Upper lobe of right lung (tissue), 1 donor: ENCODE measurements at places on chromosomes 4 and X. TPM values are rescaled to one million over a fixed set of nuclear protein-coding genes. Genes with fewer than 3 reads are reported as not detected.

DNA sequence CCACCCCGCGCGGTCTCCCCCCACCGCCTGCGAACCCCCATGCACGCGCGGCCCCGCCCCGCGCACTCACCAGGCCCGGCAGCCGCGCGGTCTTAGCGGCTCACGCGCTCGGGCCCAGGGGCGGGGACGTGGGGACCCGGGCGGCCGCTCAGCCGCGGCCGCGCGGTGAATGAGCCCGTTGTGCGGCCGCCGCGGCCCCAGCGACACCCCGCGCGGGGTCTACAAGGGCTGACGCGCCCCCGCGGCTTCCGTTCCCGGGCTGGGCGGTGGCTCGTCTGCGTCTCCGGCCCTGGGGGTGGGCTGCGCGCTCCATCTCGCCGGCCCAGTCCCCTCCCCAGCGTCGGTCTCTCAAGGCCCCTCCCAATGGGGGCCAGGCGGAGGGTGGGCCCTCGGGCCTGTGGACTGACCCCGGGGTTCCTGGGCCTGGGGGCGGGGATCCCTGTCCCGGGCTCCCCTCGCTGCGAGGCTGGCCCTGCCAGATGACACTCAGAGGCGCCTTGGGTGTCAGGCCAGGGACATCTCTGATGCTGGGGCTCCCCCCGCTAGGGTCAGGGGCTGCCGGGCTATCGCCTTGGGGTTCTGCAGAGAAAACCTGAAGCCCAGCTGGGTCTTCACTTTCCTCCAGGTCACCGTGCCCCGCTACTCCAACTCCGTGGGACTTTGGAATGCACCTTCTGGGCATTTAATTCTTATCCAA lies 4.3 kb upstream of the SLC26A1 start:
- no peak for DNase-seq
- no peaks in the 10 kb centered on the region for H3K36me3 ChIP-seq
- H3K4me3 ChIP-seq: no peak overlapping the region
- H3K27ac ChIP-seq: no peak overlapping the region

DNA sequence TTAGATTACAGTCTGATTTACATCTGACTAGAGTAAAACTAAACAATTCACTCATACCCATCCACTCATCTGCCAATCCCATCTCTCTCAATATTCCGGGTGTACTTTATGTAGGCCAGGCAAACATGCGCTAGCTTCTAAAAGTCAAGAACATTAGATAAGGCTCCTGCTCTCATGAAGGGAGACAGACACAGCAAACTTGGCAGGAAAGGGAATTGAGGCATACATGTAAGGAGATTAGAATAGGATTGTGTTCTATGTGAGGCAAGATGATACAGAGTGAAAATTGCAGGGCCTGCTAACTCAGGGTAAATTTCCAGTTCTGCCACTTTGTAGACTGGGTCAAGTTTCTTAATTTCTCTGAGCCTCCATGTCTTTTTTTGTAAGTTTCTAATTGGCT lies 135.8 kb downstream of the CDS1 start:
- no peaks in the 10 kb centered on the region for H3K27me3 ChIP-seq
- no peak for DNase-seq
- no peaks in the 10 kb centered on the region for H3K4me1 ChIP-seq
- no peak overlapping the region for H3K27ac ChIP-seq

GRCh38 chr4:48103483-48104139 lies 30.4 kb downstream of the TXK start:
- no peaks in the 10 kb centered on the region for H3K4me1 ChIP-seq
- H3K27me3 ChIP-seq: no peaks in the 10 kb centered on the region
- H3K36me3 ChIP-seq: no peaks in the 10 kb centered on the region
- no peak overlapping the region for H3K27ac ChIP-seq
- DNase-seq: no peak

DNA sequence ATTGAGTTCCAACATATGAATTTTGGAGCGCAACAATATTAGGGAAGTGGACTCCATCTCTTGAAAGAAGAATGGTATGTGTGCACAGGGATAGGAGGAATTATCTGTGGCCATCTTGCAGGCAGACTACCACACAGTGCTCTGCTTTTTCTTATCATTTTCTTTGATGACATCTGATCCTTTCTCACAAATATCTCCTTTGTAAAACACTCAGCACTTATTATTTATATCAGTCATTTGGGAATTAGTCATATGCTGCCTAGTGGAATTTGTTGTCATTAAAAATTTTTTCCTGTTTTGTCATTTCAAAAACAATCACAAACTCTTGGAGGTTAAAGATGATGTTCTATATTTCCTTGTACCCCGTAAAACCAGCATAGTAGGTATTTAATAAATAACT lies 444.3 kb upstream of the ATOH1 start:
- DNase-seq: no peak
- no peak overlapping the region for H3K27ac ChIP-seq

Gene MSMO1
- total RNA-seq: 213 TPM

DNA sequence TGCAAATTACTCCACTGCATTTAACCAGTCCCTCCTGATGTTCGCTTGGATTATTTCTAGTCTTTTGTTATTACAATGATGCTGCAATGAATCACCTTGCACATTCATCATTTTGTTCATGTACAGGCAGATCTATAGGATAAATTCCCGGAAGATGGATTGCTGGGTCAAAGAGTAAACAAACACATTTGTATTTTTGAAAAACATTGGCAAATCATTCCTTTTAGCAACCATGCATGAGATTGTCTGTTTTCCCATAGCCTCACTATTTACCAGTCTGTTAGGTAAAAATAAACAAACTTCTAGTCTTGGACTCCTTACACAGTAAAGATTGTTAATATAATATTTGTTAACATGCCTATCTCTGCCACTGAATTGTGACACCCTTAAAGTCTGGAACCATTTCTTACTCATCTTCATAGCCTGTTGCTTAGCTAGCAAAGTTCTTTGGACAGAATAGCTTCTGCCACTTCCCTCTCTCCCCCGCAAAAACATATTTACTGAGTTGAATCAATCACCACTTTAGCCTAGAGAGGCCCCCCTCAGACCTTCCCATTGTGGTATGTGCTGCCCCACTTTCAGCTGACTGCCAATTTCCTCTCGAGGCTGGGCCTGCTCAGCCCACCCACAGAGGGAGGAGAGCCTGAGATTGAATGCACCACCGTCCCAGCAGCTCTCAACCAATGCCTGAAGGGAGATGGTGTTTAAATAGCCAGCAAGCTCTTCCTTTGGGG lies 108.4 kb upstream of the ATXN3L start:
- H3K4me3 ChIP-seq: no peak overlapping the region
- no peak for DNase-seq
- no peak overlapping the region for H3K27ac ChIP-seq
- no peaks in the 10 kb centered on the region for H3K36me3 ChIP-seq

GRCh38 chr4:86386817-86387415 lies 27.1 kb upstream of the MAPK10 start:
- no peaks in the 10 kb centered on the region for H3K36me3 ChIP-seq
- H3K4me3 ChIP-seq: no peak overlapping the region
- no peaks in the 10 kb centered on the region for H3K27me3 ChIP-seq
- DNase-seq: no peak
- no peaks in the 10 kb centered on the region for H3K4me1 ChIP-seq

Gene ASB5
- not detected for total RNA-seq

- no peak overlapping the region for H3K27ac ChIP-seq
- H3K36me3 ChIP-seq: peaks cover 20% of the 10 kb centered on the region
- H3K4me3 ChIP-seq: no peak overlapping the region
- no peaks in the 10 kb centered on the region for H3K4me1 ChIP-seq
- H3K27me3 ChIP-seq: no peaks in the 10 kb centered on the region
Observed at GRCh38 chr4:185358959-185359358, 36.8 kb downstream of the LRP2BP start.

DNA sequence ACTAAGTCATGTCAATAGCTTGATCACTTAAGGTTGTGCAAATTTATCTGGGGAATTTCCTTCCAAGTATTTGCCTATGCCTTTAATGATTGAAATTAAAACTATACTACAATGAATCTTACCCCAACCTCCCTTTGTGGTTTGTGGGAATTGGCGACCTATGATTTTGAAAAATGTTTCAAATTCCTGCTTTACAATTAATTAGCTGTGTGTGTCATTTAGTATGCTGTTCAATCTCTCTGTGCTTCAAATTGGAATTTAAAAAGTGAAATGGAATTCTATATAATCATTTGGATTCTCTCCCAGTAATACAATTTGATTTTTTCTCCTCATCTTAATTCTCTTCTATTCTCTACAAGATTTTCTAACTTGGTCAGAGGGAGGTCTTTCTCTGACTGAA lies 2319.5 kb downstream of the ARAP2 start:
- H3K4me1 ChIP-seq: no peaks in the 10 kb centered on the region
- H3K27me3 ChIP-seq: no peaks in the 10 kb centered on the region
- no peak overlapping the region for H3K4me3 ChIP-seq
- H3K36me3 ChIP-seq: no peaks in the 10 kb centered on the region
- H3K27ac ChIP-seq: no peak overlapping the region
- no peak for DNase-seq

DNA sequence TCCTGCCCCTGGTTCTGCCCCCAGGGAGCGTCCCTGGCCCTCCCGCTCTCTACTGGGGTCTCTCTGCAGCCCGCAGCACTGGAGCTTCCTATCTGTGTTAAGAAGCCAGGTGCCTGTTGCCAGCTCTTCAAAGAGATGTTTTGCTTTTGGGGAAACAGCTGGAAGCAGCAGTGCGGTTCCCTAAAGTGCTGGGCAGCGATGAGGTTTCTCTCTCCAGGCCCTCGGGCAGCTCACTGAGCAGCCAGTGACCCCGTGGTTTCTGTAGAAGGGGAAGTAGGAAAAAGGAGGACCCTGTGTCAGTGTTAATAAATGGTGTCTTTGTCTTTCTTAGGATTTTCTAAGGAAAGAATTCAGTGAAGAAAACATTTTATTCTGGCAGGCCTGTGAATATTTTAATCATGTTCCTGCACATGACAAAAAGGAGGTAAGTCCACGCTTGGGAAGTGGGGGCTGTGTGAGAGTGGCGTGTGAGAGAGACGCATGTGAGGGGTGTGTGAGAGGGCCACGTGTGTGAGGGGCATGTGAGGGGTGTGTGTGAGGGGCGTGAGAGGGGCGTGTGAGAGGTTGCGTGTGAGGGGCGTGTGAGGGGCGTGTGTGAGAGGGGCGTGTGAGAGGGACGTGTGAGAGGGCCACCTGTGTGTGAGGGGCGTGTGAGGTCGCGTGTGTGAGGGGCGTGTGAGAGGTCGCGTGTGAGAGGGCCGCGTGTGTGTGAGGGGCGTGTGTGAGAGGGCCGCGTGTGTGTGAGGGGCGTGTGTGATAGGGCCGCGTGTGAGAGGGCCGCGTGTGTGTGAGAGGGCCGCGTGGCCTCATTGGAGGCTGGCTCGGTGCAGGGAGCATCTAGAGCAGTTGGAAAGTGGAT lies 27.1 kb upstream of the HGFAC start:
- peaks cover 4% of the 10 kb centered on the region for H3K4me1 ChIP-seq
- H3K4me3 ChIP-seq: no peak overlapping the region
- H3K27ac ChIP-seq: no peak overlapping the region
- H3K27me3 ChIP-seq: no peaks in the 10 kb centered on the region

- H3K27me3 ChIP-seq: no peaks in the 10 kb centered on the region
- no peaks in the 10 kb centered on the region for H3K36me3 ChIP-seq
- no peak for DNase-seq
- H3K4me1 ChIP-seq: no peaks in the 10 kb centered on the region
Observed at GRCh38 chr4:30828264-30828926, 108.2 kb downstream of the PCDH7 start.

GRCh38 chr4:142556570-142557238 lies 289.4 kb downstream of the INPP4B start:
- H3K36me3 ChIP-seq: no peaks in the 10 kb centered on the region
- H3K4me3 ChIP-seq: no peak overlapping the region
- H3K4me1 ChIP-seq: peaks cover 6% of the 10 kb centered on the region
- no peaks in the 10 kb centered on the region for H3K27me3 ChIP-seq

Gene HHIP
- total RNA-seq: 247 TPM

- H3K36me3 ChIP-seq: peaks cover 27% of the 10 kb centered on the region
- no peak overlapping the region for H3K4me3 ChIP-seq
- H3K27me3 ChIP-seq: no peaks in the 10 kb centered on the region
- H3K4me1 ChIP-seq: peaks cover 12% of the 10 kb centered on the region
- no peak overlapping the region for H3K27ac ChIP-seq
Observed at GRCh38 chr4:6576512-6576911, 1.5 kb downstream of the MAN2B2 start.

Gene ARHGAP10
- 26.9 TPM for total RNA-seq

GRCh38 chrX:14591976-14592375 lies 62.6 kb downstream of the GLRA2 start:
- no peaks in the 10 kb centered on the region for H3K36me3 ChIP-seq
- no peak for DNase-seq
- H3K4me3 ChIP-seq: no peak overlapping the region
- no peaks in the 10 kb centered on the region for H3K27me3 ChIP-seq
- H3K27ac ChIP-seq: no peak overlapping the region
- H3K4me1 ChIP-seq: no peaks in the 10 kb centered on the region

- H3K27ac ChIP-seq: no peak overlapping the region
- no peaks in the 10 kb centered on the region for H3K4me1 ChIP-seq
- no peak overlapping the region for H3K4me3 ChIP-seq
- DNase-seq: no peak
- no peaks in the 10 kb centered on the region for H3K36me3 ChIP-seq
- H3K27me3 ChIP-seq: no peaks in the 10 kb centered on the region
Observed at GRCh38 chr4:161314371-161314770, 849.4 kb downstream of the FSTL5 start.

GRCh38 chr4:17583941-17584340 lies 6.9 kb downstream of the LAP3 start:
- H3K36me3 ChIP-seq: peaks cover 81% of the 10 kb centered on the region
- no peak overlapping the region for H3K27ac ChIP-seq
- no peak for DNase-seq
- H3K27me3 ChIP-seq: no peaks in the 10 kb centered on the region
- no peak overlapping the region for H3K4me3 ChIP-seq

DNA sequence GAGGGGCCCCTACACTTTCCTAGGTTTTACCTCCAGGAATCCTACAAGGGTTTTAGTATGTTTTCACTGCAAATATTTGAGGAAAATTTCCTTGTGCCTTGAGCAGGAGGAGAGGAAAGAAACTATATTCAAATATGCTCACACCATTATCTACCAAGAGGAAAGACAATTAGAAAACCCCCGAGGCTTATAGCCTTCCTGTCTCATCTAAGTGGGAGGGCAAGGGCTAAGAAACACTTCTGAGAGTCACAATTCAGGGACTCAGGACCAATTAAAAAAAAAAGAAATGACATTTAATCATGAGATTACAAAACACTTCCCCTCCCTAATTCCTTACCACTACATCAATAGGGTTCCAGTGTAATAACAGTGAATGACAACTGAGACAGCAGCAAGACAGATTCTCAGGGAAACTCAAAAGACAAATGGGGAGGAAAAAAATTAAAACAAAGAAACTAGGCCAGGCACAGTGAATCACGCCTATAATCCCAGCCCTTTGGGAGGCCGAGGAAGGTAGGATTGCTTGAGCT lies 45.6 kb downstream of the ATRX start:
- no peaks in the 10 kb centered on the region for H3K4me1 ChIP-seq
- no peaks in the 10 kb centered on the region for H3K27me3 ChIP-seq
- no peak for DNase-seq
- H3K4me3 ChIP-seq: no peak overlapping the region
- no peak overlapping the region for H3K27ac ChIP-seq
- H3K36me3 ChIP-seq: no peaks in the 10 kb centered on the region

- H3K4me1 ChIP-seq: peaks cover 18% of the 10 kb centered on the region
- H3K36me3 ChIP-seq: no peaks in the 10 kb centered on the region
- DNase-seq: peak; percentile 73
- H3K27ac ChIP-seq: peak overlapping the region; percentile 79
- no peaks in the 10 kb centered on the region for H3K27me3 ChIP-seq
- H3K4me3 ChIP-seq: peak overlapping the region; percentile 81
Observed at GRCh38 chr4:5707778-5708448, 446 bp downstream of the EVC2 start.

Gene TAF7L
- total RNA-seq: not detected

Gene RNF113A
- total RNA-seq: 13.6 TPM

GRCh38 chr4:168304744-168305459 lies 13.7 kb downstream of the DDX60 start:
- DNase-seq: no peak
- no peak overlapping the region for H3K27ac ChIP-seq
- peaks cover 70% of the 10 kb centered on the region for H3K36me3 ChIP-seq
- H3K4me3 ChIP-seq: no peak overlapping the region
